OCI-M1 (cell line): ENCODE measurements at places on chromosomes 11 and 22.

DNA sequence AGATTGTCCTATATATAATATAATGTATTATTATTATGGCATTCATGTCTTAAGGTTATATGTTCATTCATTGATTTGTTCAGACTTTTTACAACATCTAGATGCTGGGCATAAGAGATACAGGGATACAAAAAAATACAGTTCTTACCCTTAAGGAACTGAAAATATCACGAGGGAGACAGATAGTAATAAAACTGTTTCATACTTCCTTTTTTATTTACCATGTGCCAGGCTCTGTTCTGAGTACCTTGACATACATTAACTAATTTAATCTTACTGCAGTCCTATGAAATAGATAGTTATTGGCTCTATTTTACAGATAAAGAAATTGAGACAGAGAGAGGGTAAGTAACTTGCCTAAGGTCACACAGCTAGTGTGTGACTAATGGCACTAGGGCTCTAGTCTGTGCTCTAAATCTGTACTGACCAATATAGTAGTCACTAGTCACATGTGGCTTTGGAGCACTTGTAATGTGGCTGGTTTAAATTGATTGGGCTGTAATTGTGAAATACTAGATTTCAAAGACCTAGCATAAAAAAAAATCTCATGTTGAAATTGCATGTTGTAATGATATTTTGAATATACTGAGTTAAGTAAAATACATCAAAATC is 21.3 kb downstream of the TRIM44 start:
- no peak for DNase-seq

- DNase-seq = no peak
Measured at GRCh38 chr22:47297261-47298016, 535.0 kb downstream of the TBC1D22A start.

DNA sequence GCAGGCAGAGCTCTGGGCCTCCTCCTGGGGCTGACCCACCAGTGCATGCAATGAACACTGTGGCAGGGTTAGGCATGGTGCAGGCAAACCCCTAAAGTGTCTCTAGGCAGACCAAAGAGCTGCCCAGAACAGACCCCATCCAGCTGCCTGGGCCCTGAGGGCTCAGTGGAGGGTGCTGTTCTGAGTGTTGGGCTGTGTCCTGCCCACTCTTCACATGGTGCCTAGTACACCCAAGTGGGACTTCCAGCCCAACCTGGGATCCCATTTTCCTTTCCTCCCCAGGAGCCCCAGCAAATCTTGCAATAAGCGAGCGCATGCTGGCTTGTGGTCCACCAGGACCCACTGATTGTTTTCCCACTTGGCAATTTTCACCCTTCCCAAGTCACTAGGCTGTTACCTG is 26.4 kb downstream of the ARVCF start:
- DNase-seq = no peak

- no peak for DNase-seq
Measured at GRCh38 chr11:35688023-35688422, 25.4 kb downstream of the TRIM44 start.

DNA sequence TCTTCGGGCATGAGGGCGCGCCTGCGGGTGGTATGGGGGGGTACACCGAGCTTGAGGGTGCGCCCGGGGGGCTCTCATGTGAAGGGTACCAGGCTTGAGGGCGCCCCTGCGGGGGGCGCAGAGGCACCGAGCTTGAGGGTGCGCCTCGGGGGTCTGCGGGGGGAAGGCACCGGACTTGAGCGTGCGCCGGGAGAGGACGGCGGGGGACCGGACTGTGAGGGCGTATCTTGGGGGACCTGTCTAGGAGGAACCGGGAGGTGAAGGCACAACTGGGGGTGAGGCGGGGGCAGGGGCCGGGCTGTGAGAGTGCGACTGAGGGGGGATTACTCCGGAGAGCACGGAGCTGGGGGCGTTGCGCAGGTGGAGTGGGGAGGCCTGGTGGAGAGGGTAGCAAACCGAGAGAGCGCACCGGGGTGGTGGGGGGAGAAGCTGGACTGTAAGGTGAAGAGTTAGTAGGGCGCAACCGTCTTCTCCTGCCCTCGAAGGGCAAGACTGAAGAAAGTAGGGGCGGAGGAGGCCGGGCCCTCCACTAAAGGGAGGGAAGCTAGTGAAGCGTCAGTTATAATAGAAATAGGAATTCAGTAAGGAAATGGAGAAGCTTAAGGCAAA is 1.1 kb upstream of the DDX6 start:
- peak; percentile 91 for DNase-seq

GRCh38 chr11:75402002-75402773 is 2.9 kb downstream of the RPS3 start:
- no peak for DNase-seq

DNA sequence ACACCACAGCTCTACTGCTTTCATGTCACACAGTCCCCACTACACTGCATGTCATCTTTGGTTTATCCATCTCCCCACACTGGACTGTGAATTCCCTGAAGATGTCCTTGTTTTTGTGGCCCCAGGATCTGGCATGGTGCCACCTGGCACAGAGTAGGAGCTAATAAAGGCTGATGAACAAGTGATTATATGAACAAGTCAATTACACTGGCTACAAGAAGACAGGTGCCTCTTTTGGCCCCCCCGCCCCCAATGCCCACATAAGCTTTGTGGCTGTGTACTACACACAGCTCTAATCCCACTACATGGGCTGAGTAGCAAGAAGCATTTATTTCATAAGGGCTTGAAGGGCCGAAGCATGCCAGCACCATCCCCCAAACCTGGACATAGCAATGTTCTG is 24.7 kb downstream of the PLEKHA7 start:
- DNase-seq = no peak

GRCh38 chr22:41482319-41482935 is 13.5 kb downstream of the ACO2 start:
- DNase-seq = peak; percentile 56

GRCh38 chr22:50020606-50021005 is 8.0 kb upstream of the IL17REL start:
- no peak for DNase-seq

- DNase-seq = no peak
Measured at GRCh38 chr11:96197103-96197502, 145.9 kb downstream of the MAML2 start.

GRCh38 chr11:16818284-16818683 is 79.8 kb downstream of the C11orf58 start:
- no peak for DNase-seq

GRCh38 chr11:92854952-92855351 is 114.5 kb upstream of the MTNR1B start:
- peak; percentile 2 for DNase-seq

DNA sequence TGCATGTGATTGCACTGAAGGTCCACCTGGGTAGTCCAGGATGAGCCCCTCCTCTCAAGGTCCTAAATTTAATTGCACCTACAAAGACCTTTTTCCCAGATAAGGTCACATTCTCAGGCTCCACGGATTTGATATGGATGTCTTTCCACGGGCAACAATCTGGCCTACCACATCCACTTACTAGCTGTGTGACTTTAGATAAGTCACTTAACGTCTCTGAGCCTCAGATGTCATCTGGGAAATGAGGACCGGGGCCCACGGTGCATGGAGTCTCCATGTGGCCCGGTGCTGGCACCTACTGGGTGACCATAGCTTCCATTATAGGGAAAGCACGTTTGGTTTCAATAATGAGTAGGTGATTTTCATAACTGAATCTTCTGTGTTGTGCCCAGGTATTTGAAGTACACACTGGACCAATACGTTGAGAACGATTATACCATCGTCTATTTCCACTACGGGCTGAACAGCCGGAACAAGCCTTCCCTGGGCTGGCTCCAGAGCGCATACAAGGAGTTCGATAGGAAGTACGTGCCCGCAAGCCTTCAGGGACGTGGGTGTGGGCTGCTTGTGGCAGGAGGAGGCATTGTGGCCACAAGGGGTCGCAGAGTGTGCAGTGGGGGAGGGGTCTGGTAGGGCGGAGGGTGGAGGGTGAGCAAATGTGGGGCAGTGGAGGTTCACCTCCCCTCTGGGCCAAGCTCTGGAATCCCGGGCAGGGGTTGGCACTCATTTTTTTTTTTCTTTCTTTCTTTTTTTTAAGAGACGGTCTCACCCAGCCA is 55.7 kb downstream of the ARHGAP8 start:
- DNase-seq = peak; percentile 5

DNA sequence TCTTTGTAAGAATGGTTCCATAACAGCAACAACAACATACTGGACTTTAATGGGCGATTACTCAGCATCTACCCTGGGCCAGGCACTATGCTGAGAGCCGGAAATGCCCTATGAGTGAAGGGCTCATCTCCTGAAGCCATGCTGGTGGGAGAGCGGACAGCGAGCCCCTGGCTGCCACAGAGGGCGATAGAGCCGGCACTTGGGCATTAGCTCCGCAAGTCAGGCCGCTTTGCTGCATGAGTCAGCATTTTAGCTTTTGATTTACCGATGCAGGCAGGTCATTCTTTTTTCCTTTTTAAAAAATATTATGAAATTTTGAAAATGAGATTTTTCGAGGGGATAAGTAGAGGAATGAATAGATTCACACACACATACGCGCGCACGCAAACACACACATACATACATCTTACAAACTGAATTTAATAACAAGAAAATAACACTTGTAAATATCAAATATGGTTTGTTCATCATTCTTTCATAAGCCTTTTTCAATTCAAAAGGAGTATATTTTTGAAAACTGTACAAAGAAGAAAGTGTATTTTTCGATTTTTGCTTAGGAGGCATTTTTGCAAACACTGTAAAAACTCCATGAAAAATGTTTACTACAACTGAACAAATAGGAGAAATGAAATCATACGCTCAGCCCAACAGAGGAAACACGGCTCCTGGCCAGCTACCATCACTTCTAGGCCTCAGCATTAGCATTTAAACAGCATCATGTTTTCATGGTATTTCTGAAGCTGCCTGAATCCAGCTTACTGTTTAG is 667.3 kb downstream of the OPCML start:
- no peak for DNase-seq

DNA sequence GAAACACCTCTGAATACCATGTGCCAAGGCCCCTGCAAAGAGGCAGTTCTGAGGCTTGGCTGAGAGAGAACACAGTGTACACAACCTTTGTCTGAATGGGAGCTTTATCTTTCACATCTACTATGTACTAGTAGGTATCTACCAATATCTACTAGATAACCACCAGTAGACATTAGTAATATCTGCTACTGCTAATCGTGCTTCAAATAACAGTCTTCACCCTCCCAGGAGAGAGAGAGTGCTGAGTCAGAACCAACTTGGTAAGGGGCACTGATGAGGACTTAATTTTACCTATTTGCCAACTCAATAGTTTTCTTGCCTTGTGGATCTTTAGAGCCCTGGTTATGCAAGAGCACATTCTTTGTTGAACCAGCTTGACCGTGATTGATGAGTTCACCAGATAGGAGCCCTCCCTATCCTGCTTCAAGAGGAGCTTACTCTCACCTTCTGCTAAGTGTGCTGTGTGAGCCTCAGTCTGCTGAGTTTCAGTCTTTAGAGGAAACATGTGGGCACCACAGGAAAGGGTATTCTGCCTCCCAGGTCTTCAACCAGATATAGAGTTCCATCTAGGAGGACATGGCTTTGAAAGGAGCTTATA is 967.5 kb downstream of the NTM start:
- no peak for DNase-seq

GRCh38 chr22:19524170-19525115 is at the start of gene CLDN5:
Gene CLDN5, minus strand, starts transcription at chr22:19524410. Its CDS starts 155 bp downstream, at chr22:19524255.
- no peak for DNase-seq

DNA sequence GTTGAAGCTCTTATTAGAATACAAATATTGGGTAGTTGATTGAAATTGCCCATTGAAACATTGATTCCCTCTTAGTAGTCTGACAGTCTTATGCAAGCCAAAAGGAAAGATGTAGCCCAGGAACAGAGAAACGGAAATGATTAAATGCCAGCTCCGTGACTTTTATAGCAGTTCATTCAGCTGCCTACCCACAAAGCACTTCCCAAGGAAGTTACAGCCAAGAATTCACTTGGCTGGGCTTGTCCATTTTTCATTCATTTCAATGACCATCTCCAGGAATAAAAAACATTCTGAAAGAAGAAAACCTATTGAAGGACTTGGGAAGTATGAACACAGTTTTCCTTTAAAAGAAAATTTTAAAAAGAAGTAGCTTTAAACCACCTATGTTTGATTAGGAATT is 62.0 kb downstream of the NCAM1 start:
- DNase-seq = no peak

DNA sequence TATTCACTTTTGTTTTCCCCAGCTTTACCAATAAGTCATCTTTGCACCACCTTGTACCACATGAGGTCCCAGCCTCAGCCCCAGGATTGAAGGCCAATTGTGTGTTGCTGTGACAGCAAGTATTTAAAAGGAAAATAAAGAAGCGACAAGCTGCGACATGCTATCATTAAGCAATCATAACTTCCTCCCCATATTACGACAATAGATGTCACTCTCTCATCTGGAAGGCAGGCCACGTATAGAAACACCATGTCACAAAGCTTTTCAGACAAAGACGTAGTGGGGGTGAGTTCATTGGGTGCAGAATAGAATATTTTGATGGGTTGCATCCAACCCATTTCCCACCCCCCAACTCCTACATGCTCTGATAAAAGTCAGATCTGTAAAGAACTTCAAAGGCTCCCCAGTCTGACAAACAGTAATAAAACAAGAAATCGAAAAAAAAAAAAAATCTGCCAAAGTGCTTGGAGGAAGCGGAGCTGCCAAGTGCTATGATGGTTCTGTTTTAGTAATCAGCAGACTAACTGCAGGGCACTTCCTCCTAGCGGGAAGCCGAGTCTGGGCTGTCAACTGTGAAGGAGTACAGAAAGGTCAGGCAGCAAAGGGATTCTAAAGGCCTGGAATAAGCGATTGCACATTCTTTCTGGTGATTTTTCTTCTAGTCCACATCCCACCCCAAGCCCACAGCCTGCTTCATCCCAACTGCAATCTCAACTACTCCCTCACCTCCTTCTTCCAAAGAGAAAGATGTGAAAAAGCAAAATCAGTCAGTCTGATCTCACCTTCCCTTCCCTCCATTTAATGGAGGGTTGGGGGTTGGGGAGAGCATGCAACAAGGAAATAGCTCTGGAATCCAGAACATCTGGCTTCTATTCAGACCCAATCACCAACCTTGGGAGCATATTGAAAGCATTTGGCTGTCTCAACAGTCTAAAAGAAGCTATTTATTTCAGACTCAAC is 131.4 kb upstream of the UBASH3B start:
- no peak for DNase-seq

GRCh38 chr11:11772865-11773515 is 68.8 kb upstream of the USP47 start:
- DNase-seq = no peak

GRCh38 chr22:36331912-36332622 is 55.7 kb downstream of the MYH9 start:
- DNase-seq = peak; percentile 46

DNA sequence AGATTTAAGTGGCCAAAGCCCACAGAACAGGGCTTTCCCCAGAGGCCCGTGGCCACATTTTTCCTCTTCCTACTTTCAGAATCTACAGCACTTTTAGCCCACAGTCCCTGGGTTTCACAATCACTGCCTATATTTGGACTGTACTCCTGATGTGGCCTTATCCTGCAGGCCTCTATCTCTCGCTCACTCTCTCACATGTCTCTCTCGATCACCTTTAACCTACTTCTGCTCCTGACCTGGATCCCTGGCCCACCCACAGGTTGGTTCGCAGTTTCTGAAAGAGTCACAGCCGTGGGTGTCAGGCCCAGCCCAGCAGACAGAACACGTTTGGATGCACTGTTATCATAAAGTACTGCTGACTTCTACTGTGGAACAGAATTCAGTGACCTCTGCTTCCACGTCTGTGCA is 55.5 kb downstream of the LARGE1 start:
- DNase-seq = no peak

GRCh38 chr22:46976598-46976997 is 214.1 kb downstream of the TBC1D22A start:
- no peak for DNase-seq

- DNase-seq = no peak
Measured at GRCh38 chr11:125005491-125005890, 51.5 kb downstream of the CCDC15 start.

- DNase-seq = no peak
Measured at GRCh38 chr22:46318576-46318975, 16.9 kb upstream of the TRMU start.
